ENCODE measurements at places on chromosomes 11 and 22.
A peak's percentile ranks its signal among the peaks of the same experiment; 100 is the strongest.

- no peaks in the 10 kb centered on the region for H3K27me3 ChIP-seq
- H3K36me3 ChIP-seq, result no peaks in the 10 kb centered on the region
- no peak overlapping the region for H3K4me3 ChIP-seq
- H3K4me1 ChIP-seq, result no peaks in the 10 kb centered on the region
- no peak for DNase-seq
Measured at GRCh38 chr11:24124876-24125275, 372.0 kb upstream of the LUZP2 start.

DNA sequence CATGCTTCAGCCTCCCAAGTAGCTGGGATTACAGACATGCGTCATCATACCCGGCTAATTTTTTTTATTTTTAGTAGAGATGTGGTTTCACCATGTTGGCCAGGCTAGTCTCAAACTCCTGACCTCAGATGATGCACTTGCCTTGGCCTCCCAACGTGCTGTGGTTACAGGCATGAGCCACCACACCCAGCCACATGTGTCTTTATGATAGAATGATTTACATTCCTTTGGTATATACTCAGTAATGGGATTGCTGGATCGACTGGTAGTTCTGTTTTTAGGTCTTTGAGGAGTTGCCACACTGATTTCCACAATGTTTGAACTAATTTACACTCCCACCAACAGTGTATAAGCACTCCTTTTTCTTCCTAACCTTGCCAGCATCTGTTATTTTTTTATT is 276.2 kb downstream of the METTL15 start:
- no peak for DNase-seq
- H3K4me3 ChIP-seq, result no peak overlapping the region
- H3K36me3 ChIP-seq, result no peaks in the 10 kb centered on the region
- H3K27me3 ChIP-seq, result no peaks in the 10 kb centered on the region
- H3K4me1 ChIP-seq, result no peaks in the 10 kb centered on the region

DNA sequence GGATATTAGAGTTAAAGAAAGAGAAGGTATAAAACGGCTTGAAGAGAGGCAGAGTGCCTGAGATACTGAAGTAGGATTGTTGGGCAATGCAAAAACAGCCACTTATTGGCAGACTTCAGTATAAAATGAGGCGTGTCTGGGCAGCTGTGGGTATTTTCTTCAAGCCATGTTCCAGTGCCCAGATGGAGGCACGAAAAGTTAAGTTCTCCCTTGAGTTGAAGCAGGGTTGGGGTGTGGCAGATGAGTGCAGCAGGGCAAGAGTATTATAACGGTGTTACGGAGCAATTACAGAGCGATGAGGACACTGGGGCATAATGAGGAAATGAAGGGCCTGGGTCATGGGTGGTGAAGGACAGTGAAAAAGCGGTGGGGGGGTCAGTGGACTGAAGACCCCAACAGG is 73.7 kb upstream of the CREB3L1 start:
- H3K4me3 ChIP-seq, result no peak overlapping the region
- H3K27me3 ChIP-seq, result peaks cover 2% of the 10 kb centered on the region
- H3K4me1 ChIP-seq, result no peaks in the 10 kb centered on the region
- no peak for DNase-seq

- no peak for DNase-seq
- no peaks in the 10 kb centered on the region for H3K36me3 ChIP-seq
- no peaks in the 10 kb centered on the region for H3K4me1 ChIP-seq
Measured at GRCh38 chr11:22558664-22559063, 67.0 kb downstream of the FANCF start.

- no peak for DNase-seq
- H3K4me1 ChIP-seq, result no peaks in the 10 kb centered on the region
- H3K27me3 ChIP-seq, result no peaks in the 10 kb centered on the region
- peaks cover 20% of the 10 kb centered on the region for H3K36me3 ChIP-seq
- H3K27ac ChIP-seq, result no peak overlapping the region
- no peak overlapping the region for H3K4me3 ChIP-seq
Measured at GRCh38 chr11:62532096-62532495, 14.5 kb downstream of the AHNAK start.

DNA sequence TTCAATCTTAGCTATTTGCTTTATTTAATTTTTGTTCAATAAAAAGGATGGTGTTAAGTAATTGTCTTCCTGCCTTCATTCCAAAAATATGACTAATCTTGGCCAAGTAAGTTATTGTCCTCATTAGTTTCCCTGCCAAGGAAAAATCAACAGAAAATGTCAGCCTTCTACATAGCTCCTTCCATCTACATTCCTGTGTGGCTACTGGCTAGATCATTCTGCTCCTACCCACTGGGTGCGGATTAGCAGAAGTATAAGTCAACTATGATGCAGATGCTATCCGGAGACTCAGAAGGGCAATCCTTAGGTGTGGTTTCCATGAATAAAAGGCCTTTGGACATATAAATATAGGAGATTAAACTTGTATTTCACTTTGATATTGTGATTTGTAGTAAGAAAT is 154.4 kb downstream of the SBF2 start:
- no peak overlapping the region for H3K27ac ChIP-seq
- H3K27me3 ChIP-seq, result no peaks in the 10 kb centered on the region
- no peaks in the 10 kb centered on the region for H3K4me1 ChIP-seq
- no peaks in the 10 kb centered on the region for H3K36me3 ChIP-seq

DNA sequence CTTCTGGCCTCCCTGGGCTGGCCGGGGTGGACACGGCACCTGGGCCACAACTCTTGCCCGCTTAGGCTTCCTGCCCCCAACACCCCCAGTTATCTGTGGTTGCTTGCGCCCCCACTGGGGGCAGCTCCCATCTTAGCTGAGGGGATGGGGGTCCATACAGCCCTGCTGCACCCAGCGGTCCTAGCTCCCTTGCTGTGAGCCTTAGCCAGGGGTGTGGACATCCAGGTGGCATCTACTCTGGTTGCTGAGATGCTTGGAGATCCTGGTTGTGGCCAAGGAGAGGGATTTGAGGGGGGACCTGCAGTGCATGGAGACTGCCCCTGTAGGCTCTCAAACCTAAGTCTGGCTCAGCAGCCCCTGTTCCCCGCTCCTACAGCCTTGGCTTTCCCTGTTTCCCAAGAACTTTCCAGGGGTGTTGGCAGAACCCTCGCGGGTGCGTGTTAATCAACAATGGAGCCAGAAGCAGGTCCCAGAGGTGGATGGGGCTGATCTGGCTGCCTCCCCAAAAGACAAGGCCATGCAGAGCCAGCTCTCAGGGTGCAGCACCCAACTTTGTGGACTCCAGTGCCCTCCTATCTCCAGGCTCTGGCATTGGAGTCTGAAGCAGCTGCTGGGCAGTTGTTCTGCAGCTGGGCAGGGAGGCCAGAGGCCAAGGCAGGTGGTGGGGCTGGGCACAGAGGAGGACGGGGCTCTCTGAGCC is 3.3 kb downstream of the KCNQ1 start:
- no peak overlapping the region for H3K4me3 ChIP-seq
- H3K4me1 ChIP-seq, result no peaks in the 10 kb centered on the region
- DNase-seq, result no peak
- no peaks in the 10 kb centered on the region for H3K36me3 ChIP-seq
- H3K27me3 ChIP-seq, result peaks cover 7% of the 10 kb centered on the region

DNA sequence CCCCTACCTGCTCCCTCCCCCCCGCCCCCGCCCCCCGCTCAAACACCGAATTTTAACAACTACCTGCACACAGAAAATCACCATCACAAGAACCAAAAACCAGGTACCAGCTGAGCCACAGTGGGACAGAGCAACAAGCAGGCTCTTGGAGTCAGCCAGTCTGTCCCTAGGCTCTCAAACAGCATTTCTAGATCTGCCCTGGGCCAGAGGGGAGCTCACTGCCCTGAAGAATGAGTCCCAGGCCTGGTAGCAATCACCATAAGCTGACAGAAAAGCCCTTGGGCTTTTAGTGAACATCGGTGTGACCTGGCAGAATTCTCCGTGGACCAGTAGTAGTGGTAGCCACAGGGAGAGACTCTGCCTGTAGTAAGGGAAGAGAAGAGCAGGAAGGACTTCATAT is 58.3 kb downstream of the C11orf87 start:
- H3K4me1 ChIP-seq, result no peaks in the 10 kb centered on the region
- no peaks in the 10 kb centered on the region for H3K36me3 ChIP-seq
- H3K27me3 ChIP-seq, result no peaks in the 10 kb centered on the region
- H3K27ac ChIP-seq, result no peak overlapping the region
- H3K4me3 ChIP-seq, result no peak overlapping the region

GRCh38 chr11:70537576-70538571 is 139.5 kb downstream of the CTTN start:
- no peaks in the 10 kb centered on the region for H3K4me1 ChIP-seq
- H3K36me3 ChIP-seq, result no peaks in the 10 kb centered on the region
- no peaks in the 10 kb centered on the region for H3K27me3 ChIP-seq
- DNase-seq, result no peak
- H3K27ac ChIP-seq, result no peak overlapping the region

- peaks cover 26% of the 10 kb centered on the region for H3K4me1 ChIP-seq
- H3K27ac ChIP-seq, result peak overlapping the region; percentile 71
- peak overlapping the region; percentile 6 for H3K4me3 ChIP-seq
- DNase-seq, result no peak
- H3K36me3 ChIP-seq, result no peaks in the 10 kb centered on the region
Measured at GRCh38 chr11:35041070-35041554, 97.9 kb upstream of the CD44 start.

- no peaks in the 10 kb centered on the region for H3K36me3 ChIP-seq
- DNase-seq, result no peak
- H3K27ac ChIP-seq, result no peak overlapping the region
- no peak overlapping the region for H3K4me3 ChIP-seq
Measured at GRCh38 chr11:2901196-2901796, 15.7 kb upstream of the CDKN1C start.

GRCh38 chr11:96331699-96332116 is 11.3 kb downstream of the MAML2 start:
- no peak overlapping the region for H3K27ac ChIP-seq
- H3K36me3 ChIP-seq, result peaks cover 5% of the 10 kb centered on the region
- H3K27me3 ChIP-seq, result no peaks in the 10 kb centered on the region
- H3K4me1 ChIP-seq, result peaks cover 12% of the 10 kb centered on the region
- H3K4me3 ChIP-seq, result no peak overlapping the region
- DNase-seq, result no peak

- no peaks in the 10 kb centered on the region for H3K36me3 ChIP-seq
- 0 out of 2 replicates have a peak, but pooled peaks cover 1% of the 10 kb centered on the region for H3K27me3 ChIP-seq
- DNase-seq, result no peak
- no peak overlapping the region for H3K27ac ChIP-seq
Measured at GRCh38 chr11:131866535-131867400, 496.4 kb downstream of the NTM start.

- no peak for DNase-seq
- no peaks in the 10 kb centered on the region for H3K27me3 ChIP-seq
- H3K4me1 ChIP-seq, result no peaks in the 10 kb centered on the region
- H3K27ac ChIP-seq, result no peak overlapping the region
Measured at GRCh38 chr11:124658501-124658900, 15.0 kb downstream of the SIAE start.

Measured in GM12878 (cell line).